Mesothelial cell of epicardium (in vitro differentiated cells): ENCODE measurements at places on chromosomes 3 and 15.
A peak's percentile ranks its signal among the peaks of the same experiment; 100 is the strongest.

DNA sequence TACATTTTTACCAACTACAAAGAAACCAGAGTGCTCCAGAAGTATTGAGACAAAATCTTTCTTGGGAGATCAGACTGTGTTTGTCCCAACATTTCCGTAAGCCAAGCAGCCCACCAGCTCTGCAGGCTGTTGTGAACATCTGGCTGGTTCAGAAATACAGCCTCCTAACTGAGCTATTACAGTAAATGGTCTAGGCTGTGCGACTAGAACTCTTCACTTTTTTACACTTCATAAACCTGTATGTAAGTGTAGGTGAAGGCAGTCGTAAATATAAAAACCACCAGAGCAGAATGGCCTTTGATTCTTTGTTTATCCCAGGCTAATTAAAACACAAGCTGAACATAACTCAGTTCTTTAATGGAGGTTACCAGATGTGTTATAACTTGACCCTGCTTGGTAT lies 235.3 kb downstream of the ARRDC4 start:
- no peak overlapping the region for H3K4me3 ChIP-seq
- no peak for DNase-seq
- no peak overlapping the region for H3K27ac ChIP-seq
- peaks cover 75% of the 10 kb centered on the region for H3K27me3 ChIP-seq

DNA sequence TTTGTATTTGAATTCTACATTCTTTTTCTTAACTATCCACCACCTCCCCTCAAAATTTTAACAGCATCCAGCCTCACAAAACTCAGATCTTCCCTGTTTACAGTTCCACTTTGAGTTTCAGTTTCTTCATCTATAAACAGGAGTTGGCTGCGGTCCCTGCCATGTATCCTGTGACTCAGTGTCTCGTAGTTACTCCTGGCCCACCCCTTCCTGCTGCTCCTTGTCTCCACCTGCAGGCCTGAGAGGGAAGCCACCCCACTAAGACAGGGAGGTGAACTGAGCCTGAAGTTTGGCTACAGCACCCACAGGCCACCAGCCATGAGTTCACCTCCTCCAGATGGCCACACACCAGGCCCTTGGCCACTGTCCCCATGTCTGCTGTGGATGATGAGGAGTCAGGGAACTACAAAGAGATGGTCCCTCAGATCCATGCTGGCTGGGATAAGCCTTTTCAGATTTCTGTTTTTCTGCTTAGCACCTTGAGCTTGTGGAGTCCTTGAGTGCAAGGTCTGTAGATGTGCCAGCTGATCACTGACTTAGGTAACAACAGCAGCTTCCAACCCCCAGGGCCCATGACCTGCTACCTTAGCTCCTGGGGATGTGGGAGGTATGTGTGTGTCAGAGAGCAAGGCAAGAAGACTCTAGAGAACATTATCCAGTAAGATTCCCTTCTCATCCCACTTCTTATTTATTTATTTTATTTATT lies 37.5 kb downstream of the CD86 start:
- no peaks in the 10 kb centered on the region for H3K36me3 ChIP-seq
- H3K27me3 ChIP-seq, result peaks cover 2% of the 10 kb centered on the region
- H3K4me1 ChIP-seq, result no peaks in the 10 kb centered on the region
- H3K27ac ChIP-seq, result no peak overlapping the region
- no peak for DNase-seq

- no peaks in the 10 kb centered on the region for H3K36me3 ChIP-seq
- no peak overlapping the region for H3K27ac ChIP-seq
- DNase-seq, result no peak
- no peak overlapping the region for H3K4me3 ChIP-seq
These were observed 130.6 kb upstream of the MEF2A start for GRCh38 chr15:99435113-99435695.

DNA sequence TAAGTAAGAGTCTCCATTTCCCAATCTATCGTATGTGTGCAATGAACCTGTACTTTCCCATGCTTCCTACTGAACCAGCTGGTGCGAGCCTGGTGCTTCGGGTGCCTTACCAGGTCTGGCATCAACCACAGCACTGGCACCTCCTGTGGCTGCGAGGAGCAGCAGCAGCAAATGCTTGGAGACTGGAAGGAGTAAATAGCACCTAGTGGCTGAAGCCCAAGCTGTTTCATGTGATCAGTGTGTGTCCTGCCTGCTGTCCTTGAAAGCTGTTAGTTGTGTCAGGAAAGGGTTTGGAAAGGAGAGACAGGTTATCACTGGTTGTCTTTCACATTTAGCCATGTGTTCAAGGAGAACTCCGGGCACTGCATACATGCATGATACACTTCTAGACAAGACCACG lies 31.8 kb downstream of the PCOLCE2 start:
- no peak for DNase-seq
- H3K27me3 ChIP-seq, result peaks cover 3% of the 10 kb centered on the region
- H3K27ac ChIP-seq, result no peak overlapping the region
- H3K4me3 ChIP-seq, result no peak overlapping the region

GRCh38 chr3:186775999-186776398 lies 7.4 kb upstream of the EIF4A2 start:
- H3K27ac ChIP-seq, result no peak overlapping the region
- H3K4me1 ChIP-seq, result peaks cover 2% of the 10 kb centered on the region
- DNase-seq, result no peak
- no peaks in the 10 kb centered on the region for H3K36me3 ChIP-seq
- peaks cover 19% of the 10 kb centered on the region for H3K27me3 ChIP-seq

DNA sequence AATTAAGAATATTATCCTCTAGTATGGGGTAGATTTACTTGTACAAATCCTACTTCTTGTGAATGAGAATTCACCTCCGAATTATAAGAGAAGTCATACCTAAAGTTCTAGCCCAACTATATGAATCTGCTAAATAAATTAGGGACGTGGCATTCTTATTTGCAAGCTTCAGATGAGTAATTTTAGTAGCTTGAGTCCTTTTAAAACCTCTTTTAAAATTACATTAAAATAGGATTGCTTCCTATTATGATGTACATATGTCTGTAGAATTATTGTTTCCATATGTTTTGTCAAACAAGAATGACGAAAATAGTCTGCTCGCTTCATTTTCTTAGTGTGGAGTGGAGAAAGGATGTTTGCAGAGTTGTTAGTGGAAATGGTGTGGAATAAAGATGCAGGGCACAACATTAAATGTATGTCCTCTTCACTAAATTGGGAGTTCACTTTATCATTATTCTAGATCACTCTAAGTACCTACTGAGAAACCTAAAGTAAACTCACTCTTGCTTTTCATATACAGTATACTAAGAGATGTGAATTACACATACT lies 59.4 kb downstream of the CMSS1 start:
- no peaks in the 10 kb centered on the region for H3K36me3 ChIP-seq
- H3K4me3 ChIP-seq, result peak overlapping the region; percentile 73
- H3K27me3 ChIP-seq, result no peaks in the 10 kb centered on the region
- H3K4me1 ChIP-seq, result peaks cover 42% of the 10 kb centered on the region
- H3K27ac ChIP-seq, result peak overlapping the region; percentile 93
